Astrocyte (in vitro differentiated cells and primary cell): ENCODE measurements at places on chromosomes 6 and 20. TPM values are rescaled to one million over a fixed set of nuclear protein-coding genes. Genes with fewer than 3 reads are reported as not detected.
A peak's percentile ranks its signal among the peaks of the same experiment; 100 is the strongest.

Gene BMP7
- 12.3 and 15.3 TPM in 2 replicates for total RNA-seq

Gene RSPO3
- 2.6 and 4.5 TPM in 2 replicates for total RNA-seq

Gene SLC17A9
- 11.6 and 12.4 TPM in 2 replicates for total RNA-seq

Gene ACTL10
- 1.1 and 1.4 TPM in 2 replicates for total RNA-seq

Gene IDH3B
- 68.0 and 74.8 TPM in 2 replicates for total RNA-seq

Gene ADGRB3
- 0.77 and 0.87 TPM in 2 replicates for total RNA-seq

Gene ME1
- total RNA-seq: 34.5 and 38.5 TPM in 2 replicates

Gene APMAP
- total RNA-seq: 110 and 114 TPM in 2 replicates

Gene PRDM13
- not detected in 2 replicates for total RNA-seq

Gene MAP7
- total RNA-seq: 2.8 and 3.3 TPM in 2 replicates

Gene TSPO2
- not detected in 2 replicates for total RNA-seq

Gene RIPK1
- 21.9 and 23.4 TPM in 2 replicates for total RNA-seq

- DNase-seq: peak; percentile 52
Observed at GRCh38 chr20:431012-431904, 23.2 kb downstream of the RBCK1 start.

DNA sequence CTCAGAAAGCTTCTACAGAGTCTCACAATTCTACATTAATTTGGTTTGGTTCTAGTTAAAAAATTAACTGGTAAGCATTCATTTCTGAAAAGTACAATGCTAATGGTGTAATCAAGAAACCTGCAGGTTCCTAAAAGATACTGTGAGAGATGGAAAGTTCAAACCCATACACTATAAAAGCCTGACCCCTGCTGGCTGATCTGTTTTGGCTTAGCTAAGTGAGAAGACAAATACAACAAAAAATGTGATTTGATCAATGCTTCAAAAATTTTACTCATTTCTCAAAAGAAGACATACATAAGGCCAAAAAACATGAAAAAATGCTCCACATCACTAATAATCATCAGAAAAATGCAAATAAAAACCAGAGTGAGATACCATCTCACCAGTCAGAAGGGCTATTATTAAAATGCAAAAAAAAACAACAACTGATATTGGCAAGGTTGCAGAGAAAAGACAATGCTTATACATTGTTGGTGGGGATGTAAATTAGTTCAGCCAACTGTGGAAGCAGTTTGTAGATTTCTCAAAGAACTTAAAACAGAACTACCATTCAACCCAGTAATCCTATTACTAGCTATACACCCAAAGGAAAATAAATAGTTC lies 102.8 kb downstream of the MOXD1 start:
- peak; percentile 16 for DNase-seq

DNA sequence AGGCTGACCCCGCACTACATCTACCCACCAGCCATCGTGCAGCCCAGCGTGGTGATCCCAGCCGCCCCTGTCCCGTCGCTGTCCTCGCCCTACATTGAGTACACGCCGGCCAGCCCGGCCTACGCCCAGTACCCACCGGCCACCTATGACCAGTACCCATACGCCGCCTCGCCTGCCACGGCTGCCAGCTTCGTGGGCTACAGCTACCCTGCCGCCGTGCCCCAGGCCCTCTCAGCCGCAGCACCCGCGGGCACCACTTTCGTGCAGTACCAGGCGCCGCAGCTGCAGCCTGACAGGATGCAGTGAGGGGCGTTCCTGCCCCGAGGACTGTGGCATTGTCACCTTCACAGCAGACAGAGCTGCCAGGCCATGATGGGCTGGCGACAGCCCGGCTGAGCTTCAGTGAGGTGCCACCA lies 16.4 kb downstream of the RBM38 start:
- DNase-seq: no peak

DNA sequence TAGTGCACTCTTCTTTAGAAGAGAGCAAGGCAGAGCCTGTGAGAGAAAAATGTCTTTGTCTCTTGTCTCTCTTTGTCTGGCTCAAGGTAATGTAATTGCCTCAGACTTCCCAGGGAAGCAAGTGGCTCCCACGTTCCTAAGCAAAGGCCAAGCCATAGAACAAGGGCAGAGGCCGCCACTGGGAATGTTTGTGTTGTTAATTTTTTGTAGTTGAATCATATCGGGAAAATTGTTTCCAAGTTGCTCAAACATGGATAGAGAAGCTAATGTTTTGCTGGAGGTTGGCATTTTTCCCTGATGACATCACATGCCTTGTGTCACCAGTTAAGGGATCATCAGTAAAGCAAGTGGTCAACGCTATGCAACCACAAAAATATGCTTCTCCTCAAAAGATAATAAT lies 211.5 kb upstream of the FOXA2 start:
- DNase-seq: peak; percentile 91

DNA sequence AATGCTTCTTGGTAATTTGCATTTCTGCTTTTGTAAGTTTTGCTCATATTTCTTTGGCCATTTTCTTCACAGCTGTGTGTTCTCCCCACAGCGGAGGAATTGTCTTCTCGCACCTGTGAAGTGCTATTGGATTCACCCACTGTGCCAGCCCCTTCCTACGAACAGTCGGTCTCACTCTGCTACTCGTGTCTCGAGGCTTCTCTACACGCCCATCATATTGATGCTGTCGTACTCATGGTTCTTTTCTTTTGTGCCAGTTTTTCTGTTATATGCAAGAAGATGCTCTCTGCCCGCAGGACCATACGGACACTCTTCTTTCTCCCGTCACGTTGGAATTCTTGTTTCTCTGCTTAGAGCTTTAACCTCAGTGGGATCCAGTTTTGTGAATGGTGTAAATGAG lies 200.3 kb downstream of the DLL1 start:
- DNase-seq: no peak

- no peak for DNase-seq
Observed at GRCh38 chr6:109503327-109504224, 20.6 kb upstream of the ZBTB24 start.

GRCh38 chr6:1378065-1379016 lies 11.0 kb upstream of the FOXF2 start:
- no peak for DNase-seq

DNA sequence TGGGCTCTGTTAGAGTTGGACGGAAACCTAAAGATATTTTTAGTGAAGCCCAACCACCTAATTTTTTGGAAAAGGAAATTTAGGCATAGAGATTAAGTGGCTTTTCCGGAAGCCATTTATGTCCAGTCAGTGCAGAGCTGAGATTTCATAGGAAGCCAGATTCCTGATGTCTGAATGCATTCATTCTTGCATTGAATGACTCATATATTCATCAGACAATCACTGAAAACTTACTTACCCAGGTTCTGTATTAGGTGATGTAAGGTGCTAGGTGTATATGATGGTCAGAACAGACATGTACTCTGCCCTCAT lies 4.1 kb downstream of the SH3BGRL2 start:
- peak; percentile 65 for DNase-seq

DNA sequence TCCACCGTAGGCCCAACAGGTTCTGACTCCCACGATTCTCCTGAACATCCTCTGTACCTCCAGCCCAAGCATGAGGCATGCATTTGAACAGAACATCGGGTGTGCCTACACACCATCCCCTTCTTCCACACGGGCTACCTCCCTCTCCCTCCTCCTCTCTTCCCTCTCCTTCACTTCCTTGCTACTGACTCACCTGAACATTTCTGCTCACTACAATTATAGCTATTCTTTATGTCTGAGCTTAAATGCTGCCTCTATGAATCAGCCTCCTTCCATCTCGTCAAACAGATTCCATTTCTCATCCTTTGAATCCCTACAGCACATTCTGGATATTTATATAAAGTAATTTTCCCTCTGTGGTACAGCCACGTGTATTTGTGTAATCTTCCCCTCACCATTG lies 71.4 kb upstream of the MYLIP start:
- DNase-seq: no peak

DNA sequence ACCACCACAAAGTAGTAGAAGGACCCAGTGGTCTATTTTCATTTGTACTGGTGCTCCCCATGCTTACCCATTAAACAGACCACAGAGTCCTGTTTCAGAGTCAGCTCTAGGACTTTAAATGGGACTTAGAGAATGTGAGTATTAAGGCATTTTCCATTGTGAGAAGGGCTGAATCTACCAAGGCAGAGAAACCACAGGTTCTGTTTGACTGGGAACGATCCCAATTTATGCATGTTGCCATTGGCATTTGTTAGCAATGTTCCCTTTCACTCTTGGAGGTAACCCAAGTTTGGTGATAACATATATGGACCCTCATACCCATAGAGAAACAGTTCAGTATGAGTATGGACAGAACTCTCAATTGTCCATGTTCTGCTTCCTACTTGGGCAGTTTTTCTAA lies 672.8 kb downstream of the KIF16B start:
- peak; percentile 2 for DNase-seq

GRCh38 chr6:144338951-144339700 lies 54.0 kb downstream of the UTRN start:
- no peak for DNase-seq

DNA sequence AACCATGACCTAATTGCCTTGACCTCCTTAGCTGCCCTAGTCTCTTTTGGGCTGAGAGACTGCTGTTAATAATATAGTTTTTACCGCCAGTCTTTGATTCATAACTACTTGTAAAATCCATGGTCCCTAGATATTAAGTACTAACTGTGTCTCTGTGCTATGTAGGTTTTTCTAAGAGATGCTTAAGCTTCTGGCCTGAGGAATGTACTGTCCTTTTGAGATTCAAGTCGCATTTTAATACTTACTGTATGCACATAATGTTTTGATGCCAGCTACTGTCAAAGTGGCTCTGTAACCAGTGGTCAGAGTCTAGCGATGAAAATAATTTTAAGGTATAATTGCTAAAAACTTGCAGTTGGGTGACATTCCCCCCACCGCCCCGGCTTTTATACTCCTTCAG lies 2.1 kb downstream of the AKAP12 start:
- no peak for DNase-seq

DNA sequence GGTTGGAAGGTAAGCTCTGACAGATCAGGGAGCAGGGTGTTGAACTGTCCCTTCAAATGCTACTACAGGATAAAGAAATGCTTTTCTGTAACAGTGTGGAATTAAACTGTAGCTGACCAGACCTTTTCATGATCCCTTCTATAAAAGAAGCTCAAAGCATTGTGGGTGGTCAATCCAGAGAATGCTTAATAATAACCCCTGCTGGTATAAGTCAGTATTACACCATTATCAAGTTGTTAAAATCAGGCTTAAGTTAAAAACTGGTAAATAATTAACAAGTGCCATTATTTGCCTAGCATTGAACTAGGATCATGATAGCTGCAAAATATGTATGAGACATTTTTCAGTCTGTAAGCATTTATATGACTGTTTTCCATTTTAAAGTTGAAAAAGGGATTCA lies 468.9 kb downstream of the PKHD1 start:
- DNase-seq: no peak

GRCh38 chr6:54970337-54970736 lies 123.8 kb downstream of the FAM83B start:
- DNase-seq: no peak

DNA sequence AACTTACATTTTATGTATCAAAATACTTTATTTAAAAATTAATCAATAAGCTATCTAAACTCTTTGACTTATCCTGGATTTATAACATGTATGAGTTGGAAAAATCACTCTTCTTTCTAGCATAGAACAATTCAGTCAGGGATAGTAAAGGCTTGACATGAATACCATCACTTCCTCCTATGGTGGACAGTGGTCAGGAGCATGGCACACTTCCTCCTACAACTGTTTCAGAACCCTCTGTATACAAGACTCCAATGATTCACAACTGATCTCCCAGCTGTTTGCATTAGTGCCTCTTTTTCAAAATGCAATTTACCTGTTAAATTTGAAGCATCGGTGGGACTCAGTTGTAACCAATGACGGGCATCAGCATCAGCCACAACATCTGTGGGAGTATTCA lies 129.7 kb downstream of the RALGAPA2 start:
- no peak for DNase-seq

DNA sequence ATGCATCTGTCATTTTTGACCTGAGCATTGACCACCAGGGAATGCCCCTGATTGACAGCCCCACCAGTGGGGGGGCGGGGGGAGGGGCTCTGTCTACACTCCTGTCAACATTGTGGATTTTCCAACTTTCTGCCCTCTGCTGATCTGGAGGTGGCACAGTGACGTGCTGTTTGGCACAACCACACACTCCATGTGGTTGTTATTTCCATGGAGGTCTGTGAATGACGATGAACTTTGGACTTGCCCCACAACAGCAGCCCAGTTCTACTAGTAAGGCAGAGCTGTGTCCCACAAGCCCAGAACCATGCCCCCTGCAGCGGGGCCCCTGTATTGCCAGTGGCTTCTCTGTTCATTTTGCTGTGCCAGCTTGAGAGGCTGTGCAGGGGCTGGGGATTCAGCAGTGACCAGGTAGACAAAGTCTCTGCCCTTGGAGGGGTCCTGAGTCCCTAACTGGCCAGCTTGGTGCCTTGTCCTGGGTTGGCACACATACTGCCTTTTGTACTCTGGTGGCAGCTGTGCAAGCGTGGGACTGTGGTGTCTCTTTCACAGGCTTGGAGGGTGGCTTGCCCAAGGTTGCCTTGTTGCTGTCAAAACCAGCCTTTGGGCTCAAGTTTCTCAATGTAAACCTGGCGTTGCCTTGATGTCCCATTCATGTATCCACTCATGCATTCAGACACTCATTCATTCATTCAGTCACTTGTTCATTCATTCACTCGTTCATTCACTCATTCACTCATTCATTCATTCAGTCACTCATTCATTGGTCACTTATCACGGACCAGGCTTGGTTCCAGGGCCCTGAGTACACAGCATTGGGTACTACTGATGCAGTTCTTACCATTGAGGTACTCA lies 108.5 kb downstream of the SYCP2 start:
- DNase-seq: no peak

- DNase-seq: peak; percentile 78
Observed at GRCh38 chr20:38201356-38201755, 36.3 kb upstream of the TGM2 start.

- DNase-seq: no peak
Observed at GRCh38 chr20:50379991-50380696, 130.0 kb upstream of the PTPN1 start.

DNA sequence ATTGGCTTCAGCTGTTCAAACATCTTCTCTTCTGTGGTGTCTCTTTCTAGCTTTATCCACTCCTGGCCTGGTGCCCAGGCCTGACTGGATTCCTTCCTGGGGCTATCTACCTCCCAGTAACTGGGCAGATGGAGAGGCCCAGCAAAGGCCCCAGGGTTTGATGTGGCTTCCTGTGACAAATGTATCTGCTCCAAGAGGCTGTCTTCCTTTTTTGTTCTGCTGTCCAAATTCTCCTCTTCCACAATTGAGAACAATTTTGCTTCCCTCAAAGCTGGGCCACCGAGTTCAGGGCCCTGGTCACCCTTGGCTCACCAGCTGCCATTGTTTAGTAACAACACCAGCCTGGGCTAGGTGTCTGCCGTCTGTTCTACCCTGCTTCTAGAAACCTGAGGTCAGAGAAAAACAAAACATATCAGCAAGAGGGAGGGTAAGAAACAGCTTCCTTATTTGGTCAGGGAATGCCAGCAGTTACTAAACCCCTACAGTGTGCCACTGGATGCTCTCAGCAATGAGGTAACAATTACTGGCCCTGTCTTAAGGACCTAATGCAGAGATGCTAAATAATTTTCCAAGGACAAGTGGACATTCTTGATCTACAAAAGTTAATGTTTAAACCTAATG lies 3.9 kb downstream of the ZFP57 start:
- DNase-seq: no peak

- peak; percentile 48 for DNase-seq
Observed at GRCh38 chr6:37083243-37084138, 78.0 kb downstream of the FGD2 start.
